ENCODE measurements at places on chromosomes 4 and X.

DNA sequence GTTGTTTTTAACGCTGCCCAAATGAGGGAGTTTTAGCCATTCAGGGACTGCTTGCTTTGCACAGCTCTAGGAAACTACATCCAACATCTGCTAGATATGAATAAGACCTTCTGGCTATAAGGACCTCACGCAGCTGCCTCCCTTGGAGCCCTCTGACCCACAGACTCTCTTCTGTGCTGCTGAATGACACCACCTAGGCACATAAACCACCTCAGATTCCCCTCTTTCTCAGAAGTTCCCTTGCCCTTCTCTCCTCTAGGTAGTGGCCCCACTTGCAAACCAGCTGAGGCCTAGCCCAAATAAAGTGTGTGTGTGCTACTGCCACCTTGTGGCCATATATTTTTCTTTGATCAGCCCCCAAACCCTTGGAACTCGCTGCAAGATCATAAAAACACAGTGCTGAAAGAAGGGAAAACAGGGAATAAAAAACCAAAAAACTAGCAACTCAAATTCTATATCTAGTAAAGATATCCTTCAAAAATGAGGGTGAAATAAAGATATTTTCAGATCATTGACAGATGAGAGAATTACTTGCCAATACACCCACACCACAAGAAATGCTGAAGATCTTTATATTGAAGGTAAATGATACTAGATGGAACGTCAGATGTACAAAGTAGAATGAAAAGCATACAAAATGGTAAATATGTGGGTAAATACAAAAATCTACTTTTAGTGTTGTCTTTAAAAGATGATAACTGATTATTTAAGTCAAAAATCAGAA is 265.9 kb downstream of the ADAMTS3 start:
- peak; percentile 10 for DNase-seq

DNA sequence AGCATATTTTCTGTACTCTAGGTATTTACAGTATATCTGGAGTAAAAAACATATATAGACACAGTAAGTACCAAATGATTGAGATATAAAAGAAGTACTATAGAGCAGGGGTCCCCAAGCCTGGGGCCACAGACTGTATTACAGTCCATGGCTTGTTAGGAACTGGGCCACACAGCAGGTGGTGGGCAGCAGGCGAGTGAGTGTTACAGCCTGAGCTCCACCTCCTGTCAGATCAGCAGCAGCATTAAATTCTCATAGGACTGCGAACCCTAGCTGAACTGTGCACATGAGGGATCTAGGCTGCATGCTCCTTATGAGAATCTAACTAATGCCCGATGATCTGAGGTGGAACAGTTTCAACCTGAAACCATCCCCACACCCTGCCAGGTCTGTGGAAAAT is 300.7 kb downstream of the NR3C2 start:
- no peak for DNase-seq

GRCh38 chr4:138111462-138112000 is 130.6 kb downstream of the SLC7A11 start:
- DNase-seq: no peak

GRCh38 chrX:9899640-9900111 is 67.5 kb upstream of the CLDN34 start:
- DNase-seq: no peak

DNA sequence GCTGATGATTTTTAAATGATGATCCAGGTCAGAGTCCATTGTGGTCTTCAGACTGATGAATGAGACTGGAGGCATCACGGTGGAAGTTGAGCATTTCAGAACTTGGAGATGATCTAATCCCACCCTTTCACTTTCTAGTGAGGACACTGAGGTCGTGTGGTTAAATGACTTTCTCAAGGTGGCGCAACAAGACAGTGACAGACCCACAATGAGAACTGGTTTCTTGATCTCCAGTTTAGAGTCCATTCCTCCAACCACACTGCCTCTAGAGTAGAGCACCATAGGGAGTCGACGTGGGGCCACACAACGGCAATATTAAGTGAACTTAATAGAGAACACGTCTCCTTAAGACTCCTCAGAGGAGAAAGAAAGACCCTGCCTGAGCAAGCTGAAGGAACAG is 381.0 kb downstream of the UNC5C start:
- DNase-seq: no peak

DNA sequence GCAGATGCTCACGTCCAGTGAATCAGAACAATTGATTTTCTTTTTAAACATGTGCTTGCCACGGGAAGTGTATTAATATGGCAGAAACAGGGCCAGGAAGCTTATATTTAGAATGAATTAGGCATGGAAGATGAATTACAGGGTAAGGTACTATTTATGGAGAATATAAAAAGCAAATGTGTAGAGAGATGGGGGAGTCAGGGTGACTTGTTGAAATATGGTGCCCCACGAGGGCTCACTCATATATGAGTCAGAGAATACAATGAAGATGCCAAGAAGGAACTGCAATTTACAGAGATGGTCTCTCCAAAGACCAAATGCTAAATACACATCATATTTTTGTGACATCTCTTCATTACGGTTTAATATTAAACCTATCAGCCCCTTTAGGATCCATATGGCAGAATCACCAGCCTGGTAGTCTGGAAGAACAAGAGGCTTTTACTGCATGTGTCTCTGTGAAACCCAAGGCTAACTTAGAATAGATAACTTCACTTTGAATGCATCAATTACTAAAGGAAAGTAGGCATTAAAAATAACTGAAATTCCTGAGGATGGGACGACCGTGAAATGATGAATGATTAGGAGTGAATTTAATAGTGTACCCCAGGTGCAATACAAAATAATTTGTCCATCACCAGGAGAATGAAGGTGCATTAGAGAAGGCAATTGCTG is 385.3 kb downstream of the ARHGAP24 start:
- DNase-seq: no peak

DNA sequence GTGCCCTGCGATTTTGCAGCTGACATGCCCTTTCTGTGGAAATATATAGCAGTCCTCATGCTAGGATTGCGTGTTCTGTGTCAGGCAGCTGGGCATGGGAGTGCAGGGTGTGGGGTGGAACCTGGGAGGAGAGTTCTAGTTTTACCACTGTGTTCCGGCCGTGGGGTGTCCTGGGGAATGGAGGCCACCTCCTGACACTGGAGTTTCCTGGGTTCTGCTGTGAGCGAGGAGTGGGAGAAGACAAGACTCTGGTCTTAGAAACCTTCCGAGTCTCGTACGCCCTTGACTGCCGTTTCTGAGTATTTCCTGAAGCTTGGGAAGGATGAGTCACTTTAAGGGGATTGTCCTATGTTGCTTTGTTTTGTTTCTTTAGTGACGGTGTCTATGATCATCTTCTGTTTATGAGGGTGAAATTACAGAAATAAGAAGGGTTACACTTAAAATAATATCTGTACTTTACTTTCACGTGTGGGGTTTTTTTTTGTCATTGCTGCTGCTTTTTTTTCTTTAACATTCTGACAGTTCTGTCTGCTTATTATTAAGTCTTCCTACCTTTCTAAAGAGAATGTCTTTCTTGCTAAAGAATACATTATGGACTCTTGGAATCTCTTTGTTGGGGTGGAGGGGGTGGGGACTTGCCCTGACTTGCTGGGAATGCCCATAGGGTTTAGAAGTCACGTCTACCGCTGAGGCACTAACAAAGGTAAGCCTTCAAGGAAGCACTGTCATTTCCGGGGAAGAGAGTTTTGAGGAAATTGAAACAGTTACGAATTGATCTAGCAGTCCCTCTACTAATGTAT is 19.1 kb downstream of the CD99 start:
- DNase-seq: no peak

DNA sequence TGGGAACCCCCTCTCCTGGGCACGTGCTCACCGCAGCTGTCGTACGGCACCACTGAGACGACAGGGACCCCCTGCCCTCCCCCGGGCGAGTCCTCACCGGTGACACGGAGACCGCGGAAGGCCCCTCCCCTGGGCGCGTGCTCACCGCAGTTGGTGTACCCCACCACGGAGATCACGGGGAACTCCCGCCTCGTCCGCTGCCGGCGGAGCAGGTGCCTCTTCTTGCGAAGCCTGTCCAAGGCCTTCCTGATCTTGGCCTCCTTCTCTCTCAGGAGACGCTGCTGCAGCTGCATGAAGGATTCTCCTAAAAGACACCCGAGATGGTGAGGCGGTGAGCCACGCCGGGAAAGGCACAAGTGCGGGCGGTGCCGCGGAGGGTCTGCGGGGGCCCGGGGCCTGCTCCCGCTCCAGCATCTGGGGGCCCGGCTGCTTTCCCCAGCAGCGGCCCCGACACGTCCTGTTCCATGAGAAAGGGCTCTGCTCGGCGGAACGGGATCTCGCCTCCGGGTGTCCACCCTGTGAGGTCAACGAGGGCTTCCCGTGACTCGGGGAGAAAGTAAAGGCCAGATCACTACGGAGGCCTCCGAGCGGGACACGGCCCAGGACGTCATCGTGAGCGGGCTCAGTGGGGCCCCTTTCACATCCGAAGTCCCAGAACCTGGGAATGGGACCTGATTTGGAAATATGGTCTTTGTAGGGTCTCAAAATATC is 5.8 kb downstream of the GTPBP6 start:
- no peak for DNase-seq

- no peak for DNase-seq
Measured at GRCh38 chr4:149102765-149103164, 660.6 kb upstream of the NR3C2 start.

GRCh38 chr4:112523764-112524505 is 8.0 kb upstream of the NEUROG2 start:
- DNase-seq: peak; percentile 46

- DNase-seq: no peak
Measured at GRCh38 chr4:71609167-71609566, 174.7 kb downstream of the GC start.

DNA sequence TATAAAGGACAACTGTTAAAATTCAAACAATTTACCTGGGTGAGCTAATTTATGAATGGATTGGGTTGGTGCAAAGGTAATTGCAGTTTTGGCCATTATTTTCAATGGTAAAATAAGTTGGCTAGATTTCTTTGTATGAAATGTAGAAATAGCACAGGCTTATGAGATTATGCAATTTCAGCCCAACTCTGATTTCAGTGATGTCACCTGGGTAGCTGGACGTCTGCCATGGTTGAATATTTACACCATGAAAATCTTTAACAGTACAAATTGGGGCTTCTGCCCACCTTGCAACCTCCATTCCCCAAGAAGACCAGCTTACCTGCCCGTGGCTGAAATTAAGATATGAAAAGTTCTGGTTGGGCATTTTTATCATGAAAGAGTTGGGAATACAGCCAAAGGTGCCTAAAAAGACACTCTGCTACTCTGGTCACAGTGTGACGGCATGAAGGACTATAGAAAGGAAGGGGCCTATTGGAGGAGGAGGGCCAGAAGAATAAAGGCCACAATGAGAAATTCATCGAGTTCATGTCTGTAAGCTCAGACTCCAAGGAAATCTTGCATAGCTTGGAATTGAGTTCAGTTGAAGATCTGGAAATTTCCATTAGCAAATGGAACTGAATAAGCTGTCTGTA is 29.7 kb downstream of the EGF start:
- DNase-seq: no peak

DNA sequence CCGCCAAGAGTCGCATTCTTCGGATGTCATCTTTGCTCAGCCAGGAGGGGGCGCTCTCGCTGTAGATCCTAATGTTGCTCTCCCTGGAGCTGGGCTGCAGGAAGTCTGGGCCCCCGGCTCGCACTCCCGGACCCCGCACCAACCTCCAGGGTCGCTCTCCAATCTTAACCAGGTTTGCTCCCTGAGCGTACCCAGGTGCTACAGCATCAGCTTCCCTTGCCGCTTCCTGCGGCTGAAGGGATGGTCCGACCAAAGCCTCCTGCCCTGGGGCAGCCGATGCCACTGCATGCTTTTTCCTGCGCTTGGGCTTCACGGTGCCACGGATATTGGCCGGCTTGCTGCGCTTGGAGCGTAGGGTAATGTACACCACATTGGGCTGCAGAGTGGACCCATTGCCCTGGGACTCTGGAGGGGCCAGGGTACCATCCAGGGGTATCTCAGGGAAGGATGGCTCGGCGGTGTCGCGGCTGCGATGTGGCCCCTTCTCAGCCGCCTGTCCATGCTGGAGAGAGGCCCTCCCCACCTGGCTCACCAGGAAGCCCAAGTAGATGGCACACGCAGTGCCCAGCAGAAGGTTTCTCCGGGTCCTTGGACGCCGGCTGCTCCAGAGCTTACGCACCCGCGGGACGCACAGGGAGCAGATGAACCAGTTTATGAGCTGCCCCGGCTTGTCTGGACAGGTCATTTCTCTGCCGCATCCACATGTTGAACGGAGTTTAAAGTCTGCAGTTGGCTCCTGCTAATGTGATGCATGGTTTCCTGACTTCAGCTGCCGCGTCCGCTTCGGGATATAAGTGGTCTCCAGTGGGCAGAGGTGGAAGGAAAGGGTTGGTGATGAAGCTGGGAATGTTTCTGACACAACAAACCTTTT is 1.9 kb downstream of the GASK1B start:
- no peak for DNase-seq

DNA sequence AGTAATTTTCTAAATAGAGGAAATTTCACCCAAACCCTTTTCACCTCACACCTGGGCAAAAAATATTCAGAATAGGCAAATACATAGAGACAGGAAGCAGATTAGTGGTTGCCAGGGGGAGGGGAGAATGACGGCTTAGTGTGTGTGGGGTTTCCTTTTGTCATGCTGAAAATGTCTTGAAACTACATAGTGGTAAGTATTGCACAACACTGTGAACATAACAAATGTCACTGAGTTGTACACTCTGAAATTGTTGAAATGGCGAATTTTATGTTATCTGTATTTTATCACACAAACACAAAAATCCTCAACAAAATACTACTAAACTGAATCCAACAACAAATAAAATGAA is 60.7 kb upstream of the PLAC1 start:
- DNase-seq: no peak

DNA sequence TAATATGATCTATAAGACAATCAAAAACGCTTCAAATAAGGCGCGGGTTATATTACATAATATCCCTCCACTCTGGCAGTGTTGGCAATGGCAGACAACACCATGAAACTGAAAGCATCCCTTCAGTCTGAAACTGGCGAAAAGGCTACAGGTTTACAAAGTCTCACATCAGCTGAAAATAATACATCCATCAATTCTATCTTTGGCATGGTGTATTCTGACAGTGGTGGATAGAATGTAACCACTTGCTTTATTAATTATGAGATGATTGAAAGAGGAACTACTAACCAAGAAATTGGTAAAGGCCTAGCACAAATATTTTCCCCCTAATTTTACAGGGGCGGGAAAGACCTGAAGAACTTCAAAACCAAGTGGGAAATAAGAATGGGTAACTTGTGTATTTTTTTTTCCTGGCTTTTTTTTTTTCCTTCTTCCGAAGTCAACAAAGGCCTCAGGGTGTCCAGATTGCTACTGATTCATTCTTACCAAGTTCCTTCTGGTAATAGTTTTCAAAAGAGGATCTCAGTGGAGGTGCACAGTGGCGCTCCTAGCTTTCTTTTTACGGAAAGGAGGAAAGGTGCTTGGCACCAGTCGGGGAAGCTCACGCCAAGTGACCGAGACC is 728 bp downstream of the UBA6 start:
- no peak for DNase-seq

- no peak for DNase-seq
Measured at GRCh38 chrX:121160987-121161386, 113.6 kb downstream of the GLUD2 start.
